ENCODE measurements at places on chromosomes 4 and X.

- no peak for DNase-seq
Observed at GRCh38 chrX:71996826-71997225, 86.2 kb downstream of the NHSL2 start.

GRCh38 chr4:28508636-28509035, 1648.0 kb downstream of the STIM2 start:
- DNase-seq, result no peak

DNA sequence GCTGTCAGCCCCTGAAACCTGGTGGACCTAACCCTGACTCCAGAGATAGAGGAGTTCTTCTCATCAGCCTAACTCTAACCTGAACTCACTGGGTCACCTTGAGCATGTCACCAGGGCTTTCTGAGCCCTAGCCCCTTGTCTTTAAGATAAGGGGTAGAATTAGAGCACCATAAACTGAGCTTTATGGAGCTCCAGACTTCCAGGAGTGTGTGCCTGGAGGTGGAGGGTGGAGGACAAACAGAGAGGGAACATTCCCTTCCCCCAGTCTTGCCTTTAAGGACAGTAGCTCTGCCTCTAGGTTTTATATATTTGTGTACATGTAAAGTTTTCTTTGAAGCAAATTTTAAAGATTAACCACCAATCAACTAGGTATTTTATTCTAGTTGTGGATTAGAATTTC, 83.9 kb upstream of the PACRGL start:
- no peak for DNase-seq

GRCh38 chr4:6384541-6384940, 87.9 kb downstream of the PPP2R2C start:
- DNase-seq, result no peak

GRCh38 chrX:41312786-41313185, 21.2 kb upstream of the DDX3X start:
- no peak for DNase-seq

- no peak for DNase-seq
Observed at GRCh38 chr4:81164126-81164525, 50.9 kb downstream of the PRKG2 start.

GRCh38 chrX:774536-774935, 143.9 kb downstream of the SHOX start:
- no peak for DNase-seq

GRCh38 chrX:17792826-17793225, 55.5 kb downstream of the SCML1 start:
- no peak for DNase-seq

GRCh38 chr4:3037957-3038461, 36.3 kb downstream of the HTT-AS start:
- DNase-seq, result no peak

DNA sequence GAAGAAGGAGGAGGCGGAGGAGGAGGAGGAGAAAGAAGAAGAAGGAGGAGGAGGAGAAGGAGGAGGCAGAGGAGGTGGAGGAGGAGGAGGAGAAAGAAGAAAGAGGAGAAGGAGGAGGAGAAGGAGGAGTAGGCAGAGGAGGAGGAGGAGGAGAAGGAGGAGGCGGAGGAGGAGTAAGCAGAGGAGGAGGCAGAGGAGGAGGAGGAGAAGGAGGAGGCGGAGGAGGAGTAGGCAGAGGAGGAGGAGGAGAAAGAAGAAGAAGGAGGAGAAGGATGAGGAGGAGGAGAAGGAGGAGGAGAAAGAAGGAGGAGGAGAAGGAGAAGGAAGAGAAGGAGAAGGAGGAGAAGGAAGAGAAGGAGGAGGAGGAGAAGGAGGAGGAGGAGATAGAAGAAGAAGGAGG, 19.9 kb downstream of the MRFAP1 start:
- no peak for DNase-seq

DNA sequence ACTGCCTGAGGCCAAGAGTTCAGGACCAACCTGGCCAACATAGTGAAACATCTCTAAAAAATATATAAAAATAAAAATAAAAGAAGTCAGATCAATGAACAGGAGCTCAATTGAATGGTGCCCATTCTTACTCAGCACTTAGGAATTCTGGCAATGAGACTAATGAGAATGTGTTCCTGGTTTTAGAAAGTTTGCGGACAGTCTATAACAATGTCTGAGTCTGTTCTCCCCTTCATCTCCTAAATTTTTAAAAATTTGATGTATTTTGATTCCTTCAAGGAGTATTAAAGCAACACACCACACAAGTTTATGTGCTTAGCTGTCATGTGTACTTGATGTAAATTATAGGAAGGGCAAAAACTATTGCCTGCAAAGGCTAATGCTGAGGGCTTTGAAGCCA, 30.6 kb upstream of the KCNIP4 start:
- no peak for DNase-seq

- DNase-seq, result no peak
Observed at GRCh38 chr4:80171656-80172055, 25.6 kb upstream of the PRDM8 start.
